Stimulated activated CD4-positive, alpha-beta T cell treated with anti-CD3 and anti-CD28 coated beads, Interleukin-4, amount 100 ng/mL, for 4 hours (primary cell): ENCODE measurements at places on chromosomes 11 and 22.

- DNase-seq, result no peak
Measured at GRCh38 chr11:3139481-3140290, 25.4 kb downstream of the OSBPL5 start.

- DNase-seq, result peak; percentile 40
Measured at GRCh38 chr11:107799218-107799859, 59.2 kb downstream of the SLC35F2 start.

GRCh38 chr11:93819966-93820695 is 30.3 kb downstream of the VSTM5 start:
- DNase-seq, result no peak

DNA sequence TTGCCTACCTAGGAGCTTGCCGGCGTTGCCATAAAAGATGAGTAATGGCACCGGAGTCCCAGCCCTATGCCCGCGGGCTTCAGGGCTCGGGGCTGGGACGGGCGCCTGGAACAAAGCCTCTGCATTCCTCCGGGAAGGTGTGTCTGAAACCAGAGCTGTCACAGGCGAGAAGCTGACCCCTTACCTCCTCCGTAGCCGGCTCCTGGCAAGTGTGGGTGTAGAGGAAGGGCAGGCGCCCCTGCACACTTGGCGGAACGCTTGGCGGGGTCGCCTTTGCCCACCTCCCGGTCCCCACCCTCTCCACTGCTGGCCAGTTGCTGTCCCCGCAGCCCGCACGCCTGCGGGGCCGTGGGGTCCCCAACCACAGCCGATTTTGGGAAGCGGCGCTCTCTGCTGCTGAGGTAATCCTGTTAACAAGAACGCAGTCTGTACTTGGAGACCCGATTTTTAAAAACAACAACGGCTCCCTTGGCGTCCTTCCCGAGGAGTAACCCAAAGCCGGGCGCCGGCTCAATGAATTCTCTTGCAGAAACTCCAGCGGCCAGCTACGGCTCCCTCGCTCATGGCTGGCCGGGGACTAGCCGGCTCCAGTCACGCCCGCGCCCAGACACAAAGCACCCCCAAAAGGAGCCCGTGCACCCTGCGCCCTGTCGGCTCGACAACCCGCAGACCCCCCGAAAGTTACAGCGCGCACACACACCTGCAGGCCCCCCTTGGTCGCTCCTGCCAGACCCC is 89.2 kb downstream of the PLEKHA7 start:
- no peak for DNase-seq

DNA sequence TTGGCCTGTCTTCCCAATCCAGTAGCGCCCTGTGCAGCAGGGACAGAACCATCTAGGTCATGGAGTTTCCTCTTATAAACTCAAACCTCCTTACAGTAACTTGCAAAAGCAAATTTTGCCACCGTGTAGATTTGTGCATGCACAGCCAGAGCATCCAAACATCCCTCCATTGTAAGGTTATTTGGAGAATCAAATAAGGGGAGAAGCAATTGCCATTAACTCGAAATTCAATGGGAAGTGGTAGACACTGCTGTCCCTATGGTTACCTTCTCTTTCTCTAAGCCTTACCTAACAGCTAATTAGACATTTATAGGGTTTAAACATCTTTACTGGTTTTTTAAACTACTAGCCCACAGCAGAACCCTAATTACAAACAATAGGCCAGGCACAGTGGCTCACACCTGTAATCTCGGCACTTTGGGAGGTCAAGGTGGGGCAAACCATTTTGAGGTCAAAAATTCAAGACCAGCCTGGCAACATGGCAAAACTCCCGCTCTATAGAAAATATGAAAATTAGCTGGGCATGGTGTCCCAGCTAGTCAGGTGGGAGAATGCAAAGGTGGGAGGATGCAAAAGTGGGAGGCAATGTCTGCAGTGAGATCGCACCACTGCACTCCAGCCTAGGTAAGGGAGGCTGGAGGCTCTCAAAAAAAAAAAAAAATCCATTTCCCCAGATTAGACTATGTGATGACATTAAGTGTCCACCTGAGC is 6.6 kb downstream of the HSPA8 start:
- no peak for DNase-seq

DNA sequence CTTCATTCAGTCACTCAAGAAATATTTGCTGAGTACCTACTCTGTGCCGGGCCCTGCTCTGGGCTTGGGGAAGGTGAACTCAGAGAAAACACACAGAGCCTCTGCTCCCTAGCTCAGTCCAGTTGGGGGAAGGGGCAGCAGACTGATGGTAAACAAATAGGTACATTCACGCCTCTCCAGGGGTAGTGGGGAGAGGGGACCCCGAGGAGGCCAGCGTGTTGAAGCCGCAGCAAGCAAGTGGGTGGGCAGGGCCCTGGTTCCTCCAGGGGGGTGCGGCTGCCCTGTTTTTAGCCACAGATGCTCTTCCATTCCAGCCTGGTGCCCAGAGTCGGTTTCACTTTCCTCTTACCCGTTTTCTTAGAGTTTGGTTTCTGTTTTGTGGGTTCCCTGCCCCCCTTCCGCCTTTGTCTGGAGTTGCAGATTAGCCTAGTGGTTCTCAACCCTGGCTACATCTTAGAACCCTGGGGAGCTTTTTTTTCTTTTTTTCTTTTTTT is 8.7 kb downstream of the DRAP1 start:
- peak; percentile 53 for DNase-seq

DNA sequence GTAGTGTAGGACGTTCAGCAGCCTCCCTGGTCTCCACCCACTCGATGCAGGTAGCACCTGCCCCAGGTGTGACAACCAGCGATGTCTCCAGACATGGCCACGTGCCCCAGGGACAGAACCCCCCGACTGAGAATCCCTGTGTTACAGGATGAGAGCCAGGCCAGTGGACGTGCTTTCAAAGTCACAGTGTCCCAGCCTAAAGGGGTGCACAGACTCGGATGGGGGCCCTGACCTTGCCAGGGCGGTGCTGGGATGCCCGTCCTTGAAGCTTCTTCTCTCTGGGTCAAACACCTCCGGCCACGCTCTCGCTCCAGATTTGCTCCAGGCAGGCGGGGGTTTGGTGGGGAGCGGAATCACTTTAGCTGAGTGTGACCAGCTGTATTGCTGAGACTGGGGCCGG is 23.3 kb upstream of the GAL start:
- no peak for DNase-seq
